ENCODE measurements at places on chromosomes 4 and X. TPM values are rescaled to one million over a fixed set of nuclear protein-coding genes. Genes with fewer than 3 reads are reported as not detected.

GRCh38 chr4:87985887-87986200 lies 10.3 kb downstream of the SPP1 start:
- DNase-seq = no peak
- peaks cover 1% of the 10 kb centered on the region for H3K4me1 ChIP-seq
- H3K27me3 ChIP-seq = peaks cover 27% of the 10 kb centered on the region
- H3K27ac ChIP-seq = no peak overlapping the region

TGIF2LX gene
- total RNA-seq = not detected

- H3K4me1 ChIP-seq = no peaks in the 10 kb centered on the region
- no peaks in the 10 kb centered on the region for H3K27me3 ChIP-seq
- H3K36me3 ChIP-seq = no peaks in the 10 kb centered on the region
- DNase-seq = no peak
- H3K27ac ChIP-seq = no peak overlapping the region
- H3K4me3 ChIP-seq = no peak overlapping the region
These were observed 562.8 kb upstream of the IGFBP7 start for GRCh38 chr4:57672846-57673433.

DNA sequence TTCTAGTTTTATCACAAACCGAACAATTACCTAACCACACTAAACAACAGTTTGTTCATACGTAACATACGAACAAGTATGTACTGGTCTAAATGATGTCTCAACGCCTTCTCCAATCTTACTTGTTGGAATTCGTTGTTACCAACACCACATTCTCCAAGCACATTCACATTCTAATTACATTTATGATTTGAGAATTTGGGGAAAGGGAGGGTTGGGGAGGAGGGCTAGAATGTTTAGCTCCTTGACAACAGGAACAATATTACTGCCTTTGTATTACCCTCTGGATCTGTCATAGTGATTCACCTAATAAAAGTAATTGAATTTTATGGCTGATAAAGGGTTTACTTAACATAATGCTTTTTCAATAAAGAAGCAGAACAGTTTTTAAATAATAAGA lies 24.4 kb downstream of the LCORL start:
- no peak overlapping the region for H3K27ac ChIP-seq
- H3K36me3 ChIP-seq = no peaks in the 10 kb centered on the region
- no peak for DNase-seq
- H3K4me1 ChIP-seq = no peaks in the 10 kb centered on the region
- H3K27me3 ChIP-seq = peaks cover 2% of the 10 kb centered on the region

DNA sequence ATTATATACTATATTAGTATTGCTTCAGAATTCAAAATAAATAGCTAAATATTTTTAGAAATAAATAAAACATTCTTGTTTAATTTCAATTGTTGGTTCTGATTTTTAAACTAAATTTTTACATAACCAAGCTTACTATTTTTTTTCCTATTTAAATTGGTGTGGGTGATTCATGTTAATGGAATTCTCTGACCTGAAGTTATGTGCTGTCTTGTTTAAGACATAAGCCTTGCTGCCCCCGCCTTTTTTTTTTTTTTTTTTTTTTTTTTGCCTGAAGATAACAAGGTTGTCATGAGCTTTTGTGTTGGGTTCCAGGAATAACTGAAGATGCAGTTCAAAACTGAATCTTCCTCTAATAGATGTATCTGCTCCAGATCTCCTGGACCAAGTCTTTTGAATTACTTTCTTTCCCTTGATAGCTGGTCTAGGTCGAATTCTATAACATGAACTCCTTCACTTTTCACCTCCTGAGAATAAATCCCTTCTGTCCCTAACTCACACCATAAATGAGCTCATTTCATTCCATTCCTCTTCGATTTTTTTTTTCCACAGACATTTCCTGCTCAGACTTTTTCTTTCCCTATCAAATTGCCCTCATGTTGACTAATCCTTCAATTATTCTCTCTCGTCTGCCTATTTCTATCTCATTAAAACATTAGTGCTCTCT lies 261.5 kb upstream of the FTHL17 start:
- H3K27ac ChIP-seq = no peak overlapping the region
- no peaks in the 10 kb centered on the region for H3K36me3 ChIP-seq
- H3K4me3 ChIP-seq = no peak overlapping the region
